ENCODE measurements at places on chromosomes 2 and 18.

DNA sequence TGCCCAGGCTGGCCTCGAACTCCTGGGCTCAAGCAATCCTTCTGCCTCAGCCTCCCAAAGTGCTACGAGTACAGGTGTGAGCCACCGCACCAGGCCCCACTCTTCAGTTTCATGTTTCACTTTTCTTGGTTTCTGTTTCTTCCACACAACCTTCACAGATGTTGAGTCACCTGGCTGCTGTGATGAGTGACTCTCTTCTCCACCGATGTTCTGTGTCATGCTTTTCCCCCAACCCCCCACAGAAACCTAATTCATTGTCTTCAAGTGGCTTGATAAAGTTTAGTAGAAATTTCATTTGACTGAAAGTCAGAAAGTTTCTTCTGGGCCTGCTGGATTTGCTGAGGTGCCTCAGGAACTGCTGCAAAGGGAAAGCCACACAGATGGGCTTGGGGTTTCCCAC, 78.5 kb downstream of the SPHKAP start:
- no peak for DNase-seq

DNA sequence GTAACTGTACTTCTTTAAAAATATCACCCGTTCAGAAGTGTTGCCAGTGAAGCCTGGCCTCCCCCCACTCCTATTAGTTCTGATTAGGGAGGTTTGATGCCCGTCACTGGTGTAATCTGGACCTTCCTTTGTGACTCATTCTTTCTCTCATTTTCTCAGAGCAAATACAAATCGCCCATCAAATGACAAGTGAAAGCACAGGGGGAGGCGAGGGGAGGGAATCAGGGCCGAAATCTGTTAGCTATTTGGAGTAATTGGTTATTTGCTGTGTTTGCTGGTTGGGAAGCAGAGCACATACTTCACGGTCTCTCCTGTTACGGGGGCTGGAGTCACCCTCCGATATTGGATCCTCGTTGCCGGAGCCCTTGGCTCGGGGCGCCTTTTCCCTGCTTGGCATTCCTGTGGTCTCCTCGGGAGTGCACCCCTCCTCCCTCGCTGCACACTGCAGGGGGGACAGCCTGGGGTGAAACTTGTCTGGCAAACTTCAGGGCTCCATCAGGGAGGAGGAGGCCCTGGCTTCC, 178.1 kb downstream of the DYSF start:
- DNase-seq, result peak; percentile 91

DNA sequence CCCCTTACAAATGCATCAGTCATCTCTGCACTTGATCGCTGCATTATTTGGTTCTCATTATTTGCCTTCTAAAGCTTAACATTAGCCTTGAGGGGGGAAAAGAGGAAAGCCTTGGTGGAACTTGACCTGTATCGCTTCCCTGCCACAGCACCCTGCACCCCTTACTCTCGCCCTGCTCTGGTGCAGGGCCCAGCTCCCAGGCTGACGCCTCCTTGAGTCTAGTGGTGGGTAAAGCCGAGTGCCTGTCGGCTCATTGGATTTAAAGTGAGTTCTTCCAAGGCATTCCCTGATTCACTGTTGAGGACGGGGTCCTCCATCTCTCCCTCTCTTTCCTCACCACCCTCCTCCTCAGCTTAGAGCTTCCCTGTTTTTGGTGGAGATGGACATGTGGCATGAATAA, 145.0 kb upstream of the GYPC start:
- DNase-seq, result no peak

DNA sequence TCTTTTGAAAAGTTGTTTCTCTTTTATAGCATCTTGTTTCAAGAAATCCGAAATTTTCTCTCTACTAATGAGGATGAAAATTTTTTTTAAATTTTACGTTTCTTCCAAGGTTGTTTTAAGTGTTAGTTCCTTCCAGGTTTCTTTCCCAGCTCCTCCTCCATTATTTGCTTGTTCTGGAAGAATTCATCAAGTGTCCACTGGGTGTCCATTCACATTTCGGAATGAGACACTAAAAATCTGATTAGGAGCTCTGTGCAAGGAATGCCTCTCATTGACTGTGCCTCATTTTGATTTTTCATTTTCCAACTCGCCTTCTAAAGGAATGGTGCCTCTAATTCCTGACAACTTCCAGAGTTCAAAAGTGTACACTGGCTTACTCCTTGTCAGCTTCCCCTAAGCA, 6.1 kb downstream of the SP100 start:
- DNase-seq, result no peak

DNA sequence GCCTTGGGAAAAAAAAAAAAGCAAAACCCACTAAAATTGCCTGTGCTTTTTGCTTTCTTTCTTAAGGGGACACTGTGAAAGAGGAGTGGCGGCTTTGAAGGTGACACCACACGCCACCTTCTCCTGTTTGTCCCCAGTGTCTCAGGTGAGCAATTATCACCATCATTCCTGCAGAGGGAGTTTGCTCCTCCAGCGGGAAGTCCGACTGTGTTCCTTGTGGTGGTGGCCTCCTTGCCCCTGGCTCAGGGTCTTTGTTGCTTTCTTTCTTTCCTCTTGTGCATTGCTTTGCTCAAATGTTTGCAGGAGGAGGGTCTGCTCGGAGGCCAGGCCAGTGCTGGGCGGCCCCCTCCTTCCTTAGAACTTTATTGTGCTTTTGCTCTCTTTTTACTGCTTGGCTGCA, 164.3 kb upstream of the CXCR4 start:
- no peak for DNase-seq

- DNase-seq, result no peak
These were observed 167.3 kb downstream of the DOK6 start for GRCh38 chr18:69567813-69568488.

- DNase-seq, result no peak
These were observed 57.3 kb downstream of the TMEFF2 start for GRCh38 chr2:192137451-192137850.

- peak; percentile 99 for DNase-seq
These were observed 24.5 kb downstream of the CYP27A1 start for GRCh38 chr2:218806346-218806978.

DNA sequence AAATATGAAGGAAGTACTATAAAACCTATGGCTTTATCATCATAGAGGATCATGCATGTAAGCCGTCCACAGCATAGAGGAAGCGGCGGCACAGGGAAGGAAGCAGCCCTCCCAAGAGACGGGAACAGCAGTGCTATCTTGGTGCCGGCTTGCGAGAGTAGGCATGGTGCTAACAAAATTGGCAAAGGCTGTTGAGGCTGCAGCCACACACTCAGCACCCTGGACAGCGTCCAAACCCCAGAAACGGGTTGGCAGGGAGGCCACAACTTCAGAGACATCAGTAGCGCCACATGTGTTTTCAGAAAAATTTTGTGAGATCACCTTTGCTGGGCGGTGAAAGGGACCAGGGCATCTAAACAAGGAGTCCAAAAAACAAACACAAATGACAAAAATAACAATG, 37.7 kb downstream of the NETO1 start:
- peak; percentile 1 for DNase-seq

GRCh38 chr18:40407909-40408308, 1547.1 kb upstream of the PIK3C3 start:
- DNase-seq, result peak; percentile 86

DNA sequence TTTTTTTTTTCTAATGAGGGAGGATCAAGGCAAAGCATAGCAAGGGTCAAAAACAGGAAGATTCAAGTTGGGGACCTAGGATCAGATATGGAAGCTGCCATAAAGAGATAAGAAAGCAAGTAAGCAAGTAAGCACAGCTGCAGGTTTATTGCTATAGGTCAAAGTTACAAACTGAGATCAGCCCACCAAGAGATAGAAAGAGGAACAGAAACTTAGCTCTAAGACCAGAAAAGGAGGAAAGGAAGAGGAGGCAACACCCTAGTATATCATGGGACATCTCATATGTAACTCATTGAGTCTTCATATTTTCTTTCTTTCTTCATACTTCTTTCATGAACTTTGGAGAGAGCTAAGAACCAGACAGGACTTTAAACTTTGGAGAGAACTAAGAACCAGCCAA, 295.9 kb upstream of the CRIM1 start:
- DNase-seq, result no peak

- DNase-seq, result peak; percentile 26
These were observed 13.2 kb downstream of the DYSF start for GRCh38 chr2:71466301-71467179.

GRCh38 chr2:181466661-181467576, 9.7 kb downstream of the ITGA4 start:
- peak; percentile 51 for DNase-seq

GRCh38 chr2:159140070-159140769, 146.3 kb downstream of the WDSUB1 start:
- DNase-seq, result peak; percentile 92

DNA sequence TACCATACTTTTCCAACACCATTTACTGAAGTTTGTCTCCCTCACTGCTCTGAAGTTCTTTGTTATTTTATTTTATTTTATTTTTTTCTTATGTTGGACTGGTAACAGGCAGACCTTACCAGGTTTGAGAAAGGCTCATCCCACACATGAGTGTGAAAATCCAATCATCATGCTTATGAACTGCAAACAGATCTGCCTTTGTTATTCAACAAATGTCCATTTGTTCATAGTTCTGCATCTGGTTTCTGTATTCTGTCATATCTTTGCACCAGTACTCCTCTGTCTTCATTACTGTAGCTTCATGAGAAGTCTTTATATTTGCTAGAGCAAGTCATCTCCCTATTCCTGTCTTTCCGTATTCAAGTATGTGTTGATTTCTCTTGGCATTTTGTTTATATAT, 5.3 kb downstream of the RNU2-63P start:
- DNase-seq, result no peak

DNA sequence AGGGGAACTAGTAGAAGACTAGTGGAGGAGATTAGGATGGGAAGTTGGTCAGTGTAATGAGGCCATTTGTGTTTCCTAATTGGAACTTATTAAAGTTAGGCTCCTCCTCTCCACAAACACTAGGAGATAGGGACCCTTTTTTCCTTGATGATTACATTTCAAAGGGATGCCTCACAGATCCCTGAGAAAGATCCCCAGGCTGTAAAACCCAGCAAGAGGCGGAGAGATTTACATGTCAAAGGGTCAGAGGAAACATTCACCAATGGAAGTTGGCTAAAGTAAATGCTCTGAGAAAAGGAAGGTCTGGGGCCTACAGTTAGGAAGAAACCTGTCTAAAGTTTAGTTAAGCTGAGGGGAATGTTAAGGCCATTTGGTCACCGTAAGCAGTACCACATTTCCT, 1.4 kb upstream of the CCDC85A start:
- DNase-seq, result no peak

DNA sequence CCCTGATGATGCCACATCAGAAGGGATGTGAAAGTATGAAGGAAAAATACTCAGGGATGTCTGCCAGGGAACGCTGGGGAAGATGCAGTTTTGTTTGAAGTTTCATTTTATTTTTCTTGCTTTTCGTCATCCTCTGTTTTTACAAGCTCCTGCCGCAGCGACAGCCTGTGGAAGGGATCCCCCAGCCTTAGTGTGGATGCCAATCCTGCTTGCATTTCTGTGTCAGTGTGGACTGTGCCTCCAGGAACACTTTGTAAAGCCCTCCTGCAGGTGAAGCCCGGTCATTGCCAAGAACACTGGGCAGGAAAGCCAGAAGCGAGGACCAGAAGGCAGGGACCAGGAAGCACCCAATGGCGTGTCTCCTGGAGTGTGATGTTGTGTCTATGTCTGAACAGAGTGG, 234.3 kb downstream of the SEPTIN10 start:
- DNase-seq, result no peak
